Stimulated activated CD4-positive, alpha-beta T cell treated with anti-CD3 and anti-CD28 coated beads, TNF-alpha, amount 100 ng/mL, for 1 hour (primary cell): ENCODE measurements at places on chromosomes 3 and 15.

GRCh38 chr15:69575387-69575786 is 122.8 kb downstream of the RPLP1 start:
- no peak for DNase-seq

- no peak for DNase-seq
These were observed 9.2 kb upstream of the EIF2B5 start for GRCh38 chr3:184126006-184126405.

DNA sequence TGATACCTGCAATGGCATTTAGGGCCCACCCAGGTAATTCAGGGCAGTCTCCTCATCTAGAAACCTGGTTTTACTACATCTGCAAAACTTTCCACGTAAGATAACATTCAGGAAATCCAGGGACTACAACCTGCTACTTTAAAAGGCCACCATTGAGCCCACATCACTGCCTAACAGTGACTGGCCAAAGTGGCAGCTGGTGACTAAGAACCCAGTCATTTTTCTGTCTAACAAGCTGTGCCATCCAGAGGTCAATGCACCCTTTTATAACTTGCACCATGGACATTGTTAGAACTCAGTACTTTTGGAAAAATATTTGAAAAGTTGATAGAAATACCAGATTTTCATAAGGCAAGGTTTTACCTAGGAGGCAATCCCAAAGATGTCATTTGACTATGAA is 492.4 kb downstream of the OTOL1 start:
- DNase-seq, result no peak

DNA sequence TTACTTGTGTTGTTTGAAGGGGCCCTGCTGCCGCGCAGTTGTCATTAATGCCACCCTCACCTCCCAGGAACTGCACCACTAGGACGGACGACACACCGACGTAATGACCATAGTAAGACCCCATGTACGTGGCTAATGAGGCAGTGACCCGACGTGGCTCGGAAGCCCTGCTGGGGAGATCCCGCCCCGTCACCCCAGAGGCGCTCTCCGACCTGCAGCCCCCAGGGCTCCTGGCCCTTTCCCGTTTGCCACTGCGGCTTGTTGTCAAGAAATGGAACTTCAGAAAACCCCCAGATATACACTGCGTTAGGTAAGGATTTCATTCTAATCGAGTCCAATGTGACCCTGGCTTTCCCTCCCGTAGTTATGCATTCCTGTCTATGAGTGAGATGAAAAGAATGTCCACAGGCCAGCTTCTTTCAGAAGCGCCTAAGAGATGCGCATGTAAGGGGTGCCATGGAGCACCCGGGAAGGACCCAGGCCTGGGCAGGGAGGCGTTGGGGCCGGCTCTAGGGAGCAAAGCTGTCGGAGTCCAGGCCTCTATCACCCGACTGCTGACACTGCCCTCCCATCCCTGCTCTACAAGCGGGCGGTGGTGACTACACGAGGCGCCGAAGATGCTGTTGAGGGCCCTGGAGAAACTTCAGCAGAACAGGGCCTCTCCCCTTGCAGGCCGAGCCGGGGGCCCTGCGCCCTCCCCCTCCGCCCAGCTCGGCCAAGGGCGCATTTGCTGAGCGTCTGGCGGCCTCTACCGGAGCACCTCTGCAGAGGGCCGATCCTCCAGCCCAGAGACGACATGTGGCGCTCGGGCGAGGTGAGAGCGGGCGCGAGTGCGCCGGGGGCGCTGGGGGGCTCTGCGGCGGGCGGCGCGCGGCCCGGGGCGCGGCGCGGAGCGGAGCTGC is at the start of gene GABRA5:
GABRA5 (plus strand) TSS at position 765 of the 902 bp plus-strand sequence. CDS start 2,187 bp downstream, outside the sequence.
- no peak for DNase-seq

- DNase-seq, result no peak
These were observed 148.5 kb upstream of the ICE2 start for GRCh38 chr15:60627298-60627943.

- no peak for DNase-seq
These were observed 951 bp downstream of the TARS3 start for GRCh38 chr15:101723171-101723873.

DNA sequence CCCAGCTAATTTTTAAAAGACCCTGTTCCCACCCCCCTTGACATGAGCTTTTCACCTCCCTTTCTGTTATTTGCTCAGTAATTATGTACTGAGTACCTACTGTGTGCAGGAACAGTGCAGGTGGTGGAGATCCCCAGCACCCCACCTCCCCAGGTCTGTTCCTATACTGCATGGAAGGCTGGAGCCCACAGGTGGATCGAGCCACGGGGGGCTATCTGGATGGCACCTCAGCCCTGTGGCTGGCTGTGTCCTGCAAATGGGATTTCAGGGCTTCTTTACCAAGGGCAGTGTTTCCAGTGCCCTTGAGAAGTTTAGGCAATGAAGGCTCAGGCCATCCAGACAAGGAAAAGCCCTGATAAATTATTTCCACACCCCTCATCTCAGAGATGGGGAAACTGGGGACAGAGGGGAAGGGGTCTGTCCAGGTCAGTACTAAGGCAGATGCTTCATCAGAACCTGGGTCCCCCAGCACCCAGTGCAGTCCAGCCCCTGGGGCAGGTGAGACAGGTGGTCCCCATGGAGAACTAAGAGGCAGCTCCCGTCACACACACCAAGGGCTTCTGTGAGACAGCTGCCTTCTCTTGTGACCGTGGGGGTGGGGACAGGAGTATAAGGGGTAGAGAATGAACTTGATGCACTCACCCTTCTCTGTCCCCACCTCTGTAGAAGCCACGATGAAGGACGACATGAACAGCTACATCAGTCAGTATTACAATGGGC is 109.6 kb downstream of the ETFA start:
- DNase-seq, result no peak

GRCh38 chr3:4334548-4334947 is 31.4 kb downstream of the SETMAR start:
- no peak for DNase-seq

DNA sequence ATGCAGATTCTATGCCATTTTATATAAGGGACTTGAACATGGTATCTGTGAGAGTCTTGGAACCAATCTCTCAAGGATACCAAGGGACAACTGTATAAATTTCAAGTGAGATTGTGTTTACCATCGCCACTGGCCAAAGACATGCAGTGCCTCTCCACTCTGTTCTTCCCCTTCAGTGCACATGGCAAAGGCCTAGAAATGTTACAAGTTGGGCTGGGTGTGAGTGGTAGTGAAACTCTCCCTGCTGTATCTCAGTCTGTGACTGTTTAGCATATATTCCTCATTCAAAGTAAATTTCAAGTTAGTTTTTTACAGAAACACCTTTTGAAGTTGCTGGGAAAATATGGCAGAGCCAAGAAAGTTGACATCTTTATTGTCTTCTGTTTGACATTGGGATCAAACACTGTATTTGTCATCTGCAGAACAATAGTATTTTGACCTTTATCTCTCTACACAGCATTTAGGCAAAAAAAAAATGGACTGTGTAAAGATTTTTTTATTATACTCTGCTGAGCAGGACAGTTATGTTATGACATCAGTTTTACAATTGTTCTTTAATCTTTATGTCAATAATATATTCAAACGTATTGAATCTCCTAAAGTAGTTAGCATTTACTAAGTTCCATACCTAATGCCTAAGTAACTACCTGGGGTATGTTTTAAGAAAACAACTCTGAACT is 101.4 kb downstream of the CCNL1 start:
- DNase-seq, result no peak

GRCh38 chr15:97968380-97968779 is 7.9 kb downstream of the ARRDC4 start:
- no peak for DNase-seq

DNA sequence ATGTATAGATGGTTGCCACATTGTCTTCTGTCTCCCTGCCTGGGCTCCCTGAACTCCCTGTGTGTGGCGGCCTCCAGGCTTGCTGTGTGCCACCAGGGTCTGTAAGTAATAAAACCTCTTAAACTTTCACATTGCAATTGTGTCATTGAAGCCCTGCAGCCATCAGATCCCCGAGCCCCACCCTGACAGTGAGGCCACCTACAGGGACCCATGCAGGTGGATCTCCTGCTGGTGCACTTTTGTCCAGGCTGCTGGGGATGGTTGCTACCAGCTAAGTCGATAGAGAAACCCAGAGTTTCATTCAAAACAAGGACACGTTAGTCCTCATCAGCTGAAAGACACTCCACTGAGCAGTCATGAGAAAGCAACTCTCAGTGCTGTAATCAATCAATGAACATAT is 133.6 kb upstream of the PRICKLE2 start:
- no peak for DNase-seq

GRCh38 chr3:63441262-63441661 is 163.2 kb downstream of the SYNPR start:
- DNase-seq, result no peak

GRCh38 chr3:194305356-194306108 is 45.6 kb downstream of the CPN2 start:
- DNase-seq, result no peak

DNA sequence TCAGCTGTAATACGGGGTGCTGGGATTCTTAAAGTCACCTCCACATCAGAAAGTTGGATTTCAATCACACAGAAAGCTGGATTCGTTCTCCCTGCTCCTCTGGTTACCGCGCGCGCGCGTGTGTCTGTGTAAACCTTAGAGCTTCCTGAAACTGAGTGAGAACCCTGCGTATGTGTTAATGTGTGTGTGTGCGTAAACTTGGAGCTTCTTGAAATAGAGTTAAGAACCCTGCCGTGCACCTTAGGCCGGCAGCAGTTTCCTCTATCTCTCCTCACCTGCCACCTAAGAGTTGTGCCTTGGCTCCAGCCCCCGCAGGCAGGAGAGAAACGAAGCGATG is 531 bp downstream of the LZTFL1 start:
- no peak for DNase-seq

- DNase-seq, result no peak
These were observed 55.2 kb downstream of the PCSK6 start for GRCh38 chr15:101434032-101434920.

DNA sequence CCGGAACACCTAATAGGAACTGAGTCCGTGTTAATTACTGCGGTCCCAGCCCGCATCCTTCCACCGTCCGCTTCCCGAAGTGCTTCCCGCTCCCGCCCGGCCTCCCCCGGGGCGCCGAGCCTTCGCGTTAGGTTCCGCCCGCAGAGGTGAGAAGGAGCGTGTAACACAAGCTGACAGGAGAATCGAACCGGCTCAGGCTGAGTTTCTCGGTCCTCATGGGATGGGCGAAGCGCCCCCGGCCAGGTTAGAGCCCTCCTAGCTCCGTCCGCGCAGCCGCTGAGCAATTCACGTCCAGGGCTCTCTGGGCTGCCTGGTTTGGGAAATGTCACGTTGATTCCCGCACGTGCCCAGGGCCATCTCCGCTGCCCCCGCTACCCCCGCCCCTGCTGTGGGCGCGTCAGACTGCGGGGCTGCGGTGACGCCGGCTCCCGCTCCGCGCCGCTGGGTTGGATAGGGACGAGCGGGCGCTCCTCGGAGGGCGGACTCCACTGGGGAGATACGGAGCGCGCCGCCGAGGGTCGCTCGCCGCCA is 954 bp downstream of the CLDN11 start:
- DNase-seq, result no peak

GRCh38 chr3:22421589-22421988 is 670.6 kb upstream of the ZNF385D start:
- DNase-seq, result no peak

GRCh38 chr15:72801590-72802325 is 18.2 kb upstream of the ADPGK start:
- DNase-seq, result no peak

DNA sequence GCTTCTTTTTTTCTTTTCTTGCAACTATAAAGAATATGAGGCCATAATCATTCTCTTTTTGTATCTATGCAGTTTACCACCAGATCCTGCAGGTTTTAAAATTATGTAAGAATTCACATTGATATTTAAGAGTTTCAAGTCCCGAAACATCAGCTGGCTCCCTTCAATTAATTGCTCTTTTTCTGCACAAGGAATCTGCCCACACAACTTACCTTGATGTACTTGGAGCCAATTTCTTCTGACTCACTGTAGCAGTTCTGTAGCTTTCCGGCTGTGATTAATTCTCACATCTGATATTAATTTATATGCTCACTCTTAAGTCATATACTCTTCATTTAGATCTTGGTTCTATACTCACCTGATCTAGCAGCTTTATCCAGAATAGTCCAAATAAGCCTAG is 781.8 kb downstream of the CADM2 start:
- no peak for DNase-seq

DNA sequence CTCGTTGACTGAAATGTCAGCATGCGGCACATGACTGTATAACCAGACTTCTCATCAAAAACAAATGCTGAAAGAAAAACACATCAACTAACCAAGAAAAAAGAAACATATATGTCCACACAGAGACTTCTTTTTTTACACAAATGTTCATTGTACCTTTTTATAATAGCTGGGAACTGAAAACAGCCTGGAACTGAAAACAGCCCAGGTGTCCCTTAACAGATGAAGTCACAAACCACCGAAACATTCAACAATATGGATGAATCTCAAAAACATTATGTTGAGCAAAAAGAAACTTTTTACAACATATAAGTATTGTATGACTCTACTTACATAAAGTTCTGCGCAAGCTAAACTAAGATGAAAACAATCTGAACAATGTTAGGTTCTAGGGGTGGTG is 20.6 kb downstream of the UBE3A start:
- no peak for DNase-seq
